ENCODE measurements at places on chromosomes 11 and 22.

- DNase-seq = no peak
Measured at GRCh38 chr11:64409278-64409677, 50.3 kb downstream of the RPS6KA4 start.

GRCh38 chr22:43077121-43077877, 11.9 kb downstream of the TTLL1 start:
- no peak for DNase-seq

- DNase-seq = no peak
Measured at GRCh38 chr11:19820100-19820499, 107.5 kb downstream of the NAV2 start.

- no peak for DNase-seq
Measured at GRCh38 chr11:104338186-104338585, 174.2 kb upstream of the PDGFD start.

DNA sequence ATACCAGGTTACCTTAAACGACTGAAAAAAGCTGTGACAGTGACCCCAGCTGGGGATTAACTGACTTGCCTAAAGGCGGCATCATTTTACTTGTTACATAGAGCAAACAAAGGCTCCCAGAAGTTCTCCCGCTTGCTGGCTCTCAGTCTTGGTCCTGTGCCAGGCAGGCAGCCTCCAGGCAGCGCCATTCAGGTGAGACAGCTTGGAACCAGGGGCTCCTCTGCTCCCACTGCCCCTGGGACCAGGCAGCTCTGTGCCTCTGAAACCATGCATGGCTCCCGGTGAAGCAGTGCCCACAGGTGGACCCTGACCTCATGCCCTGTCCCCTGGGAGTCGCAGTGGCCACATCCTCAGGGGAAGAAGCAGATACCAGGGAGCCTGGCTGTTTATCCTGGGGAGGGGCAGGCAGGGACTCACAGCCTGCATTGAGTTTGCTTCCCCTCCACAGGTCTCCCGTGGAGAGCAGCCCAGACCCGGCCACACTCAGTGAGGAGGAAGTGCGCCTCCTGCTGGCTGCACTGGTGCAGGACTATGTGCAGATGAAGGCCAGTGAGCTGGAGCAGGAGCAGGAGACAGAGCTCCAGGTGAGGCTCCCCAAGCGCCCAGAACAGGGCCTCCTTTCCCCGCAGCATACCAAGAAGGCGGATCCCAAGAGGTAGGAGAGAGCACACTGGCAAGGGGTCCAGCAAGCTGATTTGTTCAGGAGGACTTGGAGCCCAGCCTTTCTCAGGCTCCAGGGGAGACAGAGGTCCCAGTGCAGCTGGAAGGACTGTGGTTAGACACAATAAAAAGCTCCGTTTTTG, 15.6 kb upstream of the CYP2R1 start:
- peak; percentile 84 for DNase-seq

DNA sequence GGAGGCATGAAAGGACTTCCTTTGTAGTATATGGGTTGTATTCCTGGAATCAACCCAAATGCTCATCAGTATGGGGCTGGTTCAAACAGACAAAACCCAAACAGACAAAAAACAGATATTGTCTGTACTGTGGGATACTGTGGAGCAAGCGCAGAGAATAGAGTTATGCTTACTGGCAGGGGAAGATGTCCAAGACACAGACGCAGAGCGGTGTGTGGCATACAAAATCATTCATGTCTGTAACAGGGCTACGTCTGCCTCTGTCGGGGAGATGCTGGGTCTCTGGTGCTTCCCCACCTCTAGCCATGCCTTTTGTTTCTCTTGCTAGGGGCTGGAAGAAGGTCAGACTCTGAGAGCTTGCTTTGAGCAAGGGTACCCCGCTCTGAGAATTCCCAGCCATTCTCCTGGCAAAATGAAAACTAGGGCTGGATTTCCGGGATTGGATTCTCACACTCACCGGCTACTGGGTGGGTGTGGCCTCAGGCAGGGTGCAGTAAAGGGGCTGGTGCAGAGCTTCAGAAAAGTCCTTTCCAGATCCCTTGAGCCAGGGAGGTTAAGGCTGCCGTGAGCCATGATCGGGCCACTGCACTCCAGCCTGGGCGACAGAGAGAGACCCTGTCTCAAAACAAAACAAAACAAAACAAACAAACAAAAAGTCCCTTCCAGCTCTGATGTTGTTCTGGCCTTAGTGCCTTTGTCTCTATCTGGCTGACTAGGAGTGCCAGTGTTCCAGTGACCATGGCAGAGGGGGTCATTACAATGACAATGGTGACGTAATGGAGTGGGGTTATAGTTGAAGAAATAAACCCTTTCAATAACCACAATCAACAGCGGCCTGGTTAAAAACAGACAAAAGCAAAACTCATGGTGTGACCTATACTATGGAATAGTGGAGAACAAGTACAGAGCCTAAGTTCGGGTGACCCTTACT, 2.9 kb upstream of the ABCC8 start:
- DNase-seq = peak; percentile 10

DNA sequence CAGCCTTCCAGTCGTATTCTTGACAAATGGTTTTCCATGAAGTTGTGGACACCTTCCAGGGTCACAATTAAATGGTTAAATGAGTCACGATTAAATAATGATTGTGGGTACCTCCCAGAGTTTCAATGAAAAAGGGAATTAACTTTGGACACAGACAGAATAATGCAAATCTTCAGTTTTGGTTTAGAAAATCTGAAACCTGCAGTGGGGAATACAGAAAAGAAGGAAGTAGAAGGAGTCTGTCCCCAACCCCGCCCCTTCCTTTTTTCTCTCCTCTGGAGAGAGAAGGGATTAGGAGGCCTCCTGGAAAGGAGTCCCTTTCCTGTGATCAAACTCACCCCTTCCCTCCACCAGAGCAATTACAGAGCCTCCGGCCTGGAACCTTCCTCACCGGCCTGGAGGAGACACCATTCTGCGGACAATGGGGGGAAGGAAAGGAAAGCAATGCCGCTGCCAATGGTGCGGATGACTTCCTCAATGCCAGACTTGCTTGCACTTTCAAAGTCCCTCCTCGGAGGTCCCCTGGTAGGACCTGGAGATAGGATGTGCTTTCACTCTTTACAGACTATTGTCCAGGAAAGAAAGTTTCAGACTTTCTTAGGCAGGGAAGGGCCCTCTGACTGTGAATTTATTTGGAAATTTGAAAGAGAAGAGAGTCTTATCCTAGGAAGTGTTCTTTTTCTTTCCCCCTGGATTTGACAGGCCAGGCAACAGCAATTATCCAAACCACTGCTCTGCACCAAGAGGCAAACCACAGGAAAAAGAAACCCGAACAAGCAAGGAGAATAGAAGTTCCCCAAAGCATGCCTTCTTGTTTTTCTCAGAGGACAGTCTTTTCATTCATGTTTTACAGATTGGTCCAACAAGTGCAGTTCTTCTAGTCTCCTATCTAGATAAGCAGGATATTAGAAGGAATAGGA, 86.8 kb downstream of the PTPRJ start:
- peak; percentile 46 for DNase-seq

DNA sequence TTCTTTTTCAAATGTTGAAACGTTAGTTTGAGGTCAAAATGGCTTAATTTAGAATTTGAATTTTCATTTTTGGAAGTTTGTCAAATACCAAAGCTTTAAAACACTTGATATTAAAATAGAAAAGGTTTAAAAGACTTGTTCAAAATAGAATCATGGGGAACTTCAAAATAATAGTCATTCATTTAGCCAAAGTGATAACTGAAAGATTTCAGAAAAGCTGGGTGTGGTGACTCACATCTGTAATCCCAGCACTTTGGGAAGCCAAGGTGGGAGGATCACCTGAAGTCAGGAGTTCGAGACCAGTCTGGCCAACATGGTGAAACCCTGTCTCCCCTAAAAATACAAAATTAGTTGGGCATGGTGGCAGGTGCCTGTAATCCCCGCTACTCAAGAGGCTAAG, 10.9 kb downstream of the GSTP1 start:
- no peak for DNase-seq

DNA sequence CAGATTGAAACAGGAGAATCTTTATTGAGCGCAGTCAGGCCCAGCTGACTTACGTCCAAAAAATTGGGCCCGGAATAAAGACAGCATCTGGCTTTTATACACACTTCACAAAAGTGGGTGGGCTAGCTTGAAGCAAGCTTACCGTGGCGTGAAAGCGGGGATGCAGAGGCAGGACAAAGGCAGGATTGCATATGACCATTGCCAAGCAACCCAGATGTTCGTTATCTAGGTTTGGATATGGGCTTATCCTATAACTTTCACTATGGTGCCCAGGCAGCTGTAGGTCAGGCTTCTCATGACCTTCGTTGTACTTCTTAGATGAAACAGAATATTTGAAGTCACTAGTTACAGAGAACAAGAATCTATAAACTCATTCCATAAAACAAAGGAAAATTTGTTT, 1575.6 kb upstream of the RAG2 start:
- DNase-seq = no peak

- DNase-seq = no peak
Measured at GRCh38 chr11:121304759-121305158, 12.2 kb downstream of the SC5D start.

DNA sequence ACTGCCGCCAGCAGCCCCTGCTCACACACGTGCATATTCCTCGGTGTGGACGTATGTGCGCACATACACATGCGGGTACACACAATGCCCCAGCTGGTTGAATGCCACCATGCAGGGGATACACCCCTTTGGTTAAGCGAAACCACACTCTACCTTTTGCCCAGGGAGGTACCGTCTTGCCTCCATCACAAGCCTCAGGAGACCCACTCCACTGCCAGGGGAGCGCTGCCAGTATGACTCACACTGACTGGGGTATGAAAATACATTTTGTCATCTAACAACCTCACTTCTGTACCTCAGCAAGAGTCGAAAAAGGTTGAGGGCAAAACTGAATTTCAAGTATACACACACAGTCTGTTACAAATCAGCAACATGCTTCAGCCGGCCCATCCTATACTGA, 39.4 kb downstream of the TMEM45B start:
- no peak for DNase-seq

DNA sequence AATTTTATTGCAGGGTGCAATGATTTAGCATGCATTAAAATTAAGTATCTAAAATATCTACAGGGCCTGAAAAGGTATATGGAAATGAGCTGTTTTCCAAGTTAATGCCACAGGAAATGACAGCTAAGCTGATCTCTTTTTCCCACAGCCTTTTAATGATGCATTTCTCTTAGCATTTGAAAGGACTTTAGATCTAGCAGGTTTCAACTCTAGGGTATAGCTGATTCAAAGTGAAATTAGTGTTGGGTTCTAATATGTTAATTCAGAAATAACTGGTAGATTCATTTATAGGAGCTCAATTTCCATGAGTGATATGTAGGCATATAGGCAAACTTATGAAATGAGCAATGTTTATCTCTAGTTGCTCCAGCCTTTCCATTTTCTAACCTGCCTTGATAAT, 274.2 kb downstream of the CASP12 start:
- no peak for DNase-seq

DNA sequence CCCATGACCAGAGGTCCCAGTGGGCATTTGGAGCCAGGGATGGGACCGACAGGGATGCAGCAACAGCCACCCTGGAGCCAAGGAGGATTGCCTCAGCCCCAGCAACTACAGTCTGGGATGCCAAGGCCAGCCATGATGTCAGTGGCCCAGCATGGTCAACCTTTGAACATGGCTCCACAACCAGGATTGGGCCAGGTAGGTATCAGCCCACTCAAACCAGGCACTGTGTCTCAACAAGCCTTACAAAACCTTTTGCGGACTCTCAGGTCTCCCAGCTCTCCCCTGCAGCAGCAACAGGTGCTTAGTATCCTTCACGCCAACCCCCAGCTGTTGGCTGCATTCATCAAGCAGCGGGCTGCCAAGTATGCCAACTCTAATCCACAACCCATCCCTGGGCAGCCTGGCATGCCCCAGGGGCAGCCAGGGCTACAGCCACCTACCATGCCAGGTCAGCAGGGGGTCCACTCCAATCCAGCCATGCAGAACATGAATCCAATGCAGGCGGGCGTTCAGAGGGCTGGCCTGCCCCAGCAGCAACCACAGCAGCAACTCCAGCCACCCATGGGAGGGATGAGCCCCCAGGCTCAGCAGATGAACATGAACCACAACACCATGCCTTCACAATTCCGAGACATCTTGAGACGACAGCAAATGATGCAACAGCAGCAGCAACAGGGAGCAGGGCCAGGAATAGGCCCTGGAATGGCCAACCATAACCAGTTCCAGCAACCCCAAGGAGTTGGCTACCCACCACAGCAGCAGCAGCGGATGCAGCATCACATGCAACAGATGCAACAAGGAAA, 27.3 kb upstream of the L3MBTL2 start:
- no peak for DNase-seq

- DNase-seq = no peak
Measured at GRCh38 chr11:32184723-32185376, 94.0 kb downstream of the RCN1 start.

DNA sequence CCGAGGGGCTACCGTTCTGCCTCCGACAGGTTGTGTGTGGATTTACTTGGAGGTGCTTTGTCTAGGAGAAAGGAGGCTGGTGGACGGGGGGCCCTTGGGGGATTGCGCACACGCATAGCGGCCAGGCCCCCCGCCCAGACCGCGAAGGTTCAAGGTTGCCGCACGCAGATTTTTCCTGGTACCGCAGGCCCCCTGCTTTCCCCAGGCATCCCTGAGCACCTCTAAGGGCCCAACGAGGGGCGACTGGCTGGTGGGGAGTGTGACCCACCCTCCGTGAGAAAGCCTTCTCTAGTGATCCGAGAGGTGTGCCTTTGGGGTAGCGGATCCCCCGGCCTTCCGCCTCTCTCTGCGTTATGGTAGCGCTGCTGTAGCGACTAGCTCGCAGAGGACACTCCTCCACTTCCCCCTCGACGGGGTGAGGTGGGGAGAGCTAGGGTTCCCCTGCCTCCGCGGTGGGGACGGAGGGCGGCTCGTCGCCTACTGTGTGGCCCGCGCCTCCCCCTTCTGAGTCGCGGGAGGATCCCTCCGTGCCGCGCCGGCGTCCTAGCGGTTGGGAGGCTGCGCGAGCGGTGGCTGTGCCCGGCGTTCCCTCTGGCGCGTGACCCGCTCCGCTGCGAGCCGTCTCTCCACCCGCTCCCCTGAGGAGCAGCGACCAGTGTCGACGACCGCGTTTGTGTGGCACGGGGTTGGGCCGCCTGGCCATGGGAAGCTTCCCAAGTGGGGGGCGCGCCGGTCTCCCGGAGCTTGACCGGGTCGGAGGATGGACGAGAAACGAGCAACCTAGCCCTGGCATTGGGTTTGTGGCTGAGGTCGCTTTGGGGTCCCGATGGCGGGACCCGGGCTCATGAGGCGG, 3900.0 kb upstream of the OR11H1 start:
- no peak for DNase-seq

DNA sequence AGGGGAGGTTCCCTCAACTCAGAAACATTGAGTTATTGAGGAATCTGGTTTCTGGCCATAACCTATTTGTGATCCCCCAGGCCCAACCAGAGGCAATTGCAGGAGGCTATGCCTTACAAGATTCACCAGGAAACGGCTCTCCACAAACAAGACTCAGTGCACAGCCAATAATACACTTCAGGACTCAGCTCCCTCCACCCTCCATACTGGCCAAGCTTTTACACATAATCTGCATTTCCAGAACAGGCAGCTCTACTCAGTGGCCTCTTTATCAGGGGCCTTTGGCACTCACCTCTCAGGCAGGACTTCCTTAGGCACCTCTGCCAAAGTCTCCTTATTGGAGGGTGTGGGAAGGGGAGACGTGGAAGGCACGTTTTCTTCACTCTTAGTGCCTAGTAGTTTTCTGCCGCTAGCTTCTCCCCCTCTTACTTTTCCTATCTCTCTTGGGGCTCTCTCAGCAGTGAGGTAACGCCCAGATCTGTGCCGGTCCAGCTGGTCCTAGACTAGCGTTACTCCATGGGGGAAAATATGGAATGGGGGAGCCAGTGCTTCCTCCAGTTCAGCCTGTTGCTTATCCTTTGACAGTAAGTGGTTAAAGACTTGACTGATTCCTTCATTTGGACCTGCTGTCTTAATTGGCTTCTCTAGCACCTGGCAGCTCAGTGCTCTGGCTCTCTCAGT, 62.8 kb upstream of the ANO3 start:
- no peak for DNase-seq

GRCh38 chr11:76313913-76314740, 66.8 kb downstream of the THAP12 start:
- DNase-seq = no peak

Data from hematopoietic multipotent progenitor cell (in vitro differentiated cells).